ENCODE measurements at places on chromosomes 1 and 21.

GRCh38 chr21:14569868-14570267, 23.8 kb upstream of the SAMSN1 start:
- no peak for DNase-seq

DNA sequence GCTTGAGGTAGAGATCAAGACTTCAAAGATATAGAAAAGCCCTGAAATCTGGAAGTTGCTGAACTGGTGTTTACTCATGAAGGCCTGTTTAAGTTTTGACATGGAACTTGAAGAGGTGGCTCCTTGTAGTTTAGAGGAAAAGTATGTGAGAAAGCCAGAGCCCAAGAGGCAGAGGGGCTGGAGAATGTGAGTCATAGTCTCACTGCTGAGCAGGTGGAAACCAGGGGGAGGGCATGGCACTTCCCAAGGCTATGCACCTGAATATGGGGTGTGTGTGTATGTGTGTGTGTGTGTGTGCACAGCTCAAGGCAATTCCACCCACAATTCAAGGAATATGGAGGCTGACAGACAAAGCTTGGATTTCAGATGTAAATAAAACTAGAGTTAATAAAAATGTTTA, 46.8 kb upstream of the C1orf198 start:
- no peak for DNase-seq

DNA sequence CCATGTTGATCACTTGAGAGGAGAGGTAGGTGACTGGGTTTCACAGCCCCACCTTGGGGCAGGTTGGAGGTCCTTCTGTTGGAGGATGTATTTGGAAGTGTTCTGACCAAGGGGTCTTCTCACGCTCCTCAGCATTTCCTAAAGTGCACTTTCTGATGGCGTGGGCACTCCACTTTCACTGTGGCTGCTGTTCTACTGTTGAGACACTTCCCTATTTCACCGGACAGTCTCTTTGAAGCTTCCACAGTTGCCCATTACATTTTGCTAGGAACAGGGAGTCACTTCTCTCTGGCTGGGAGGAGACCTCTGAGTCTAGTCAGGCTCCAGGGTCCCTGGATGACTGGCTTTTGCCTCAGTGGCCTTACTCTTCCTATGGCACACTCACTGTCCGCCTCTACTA, 180.0 kb upstream of the LMO4 start:
- DNase-seq: no peak

DNA sequence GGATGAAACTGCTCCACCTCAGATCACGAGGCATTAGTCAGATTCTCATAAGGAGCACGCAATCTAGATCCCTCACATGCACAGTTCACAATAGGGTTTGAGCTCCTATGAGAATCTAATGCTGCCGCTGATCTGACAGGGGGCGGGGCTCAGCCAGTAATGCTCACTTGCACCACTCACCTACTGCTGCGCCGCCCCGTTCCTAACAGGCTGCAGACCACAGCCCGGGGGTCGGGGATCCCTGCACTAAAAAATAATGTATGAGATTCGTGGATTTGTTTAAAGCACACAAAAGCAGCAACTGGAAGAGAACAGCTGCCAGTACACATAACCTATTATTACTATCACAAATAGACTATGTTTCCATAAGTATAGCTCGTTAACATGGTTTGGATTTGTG, 72.9 kb downstream of the HLCS start:
- DNase-seq: no peak

DNA sequence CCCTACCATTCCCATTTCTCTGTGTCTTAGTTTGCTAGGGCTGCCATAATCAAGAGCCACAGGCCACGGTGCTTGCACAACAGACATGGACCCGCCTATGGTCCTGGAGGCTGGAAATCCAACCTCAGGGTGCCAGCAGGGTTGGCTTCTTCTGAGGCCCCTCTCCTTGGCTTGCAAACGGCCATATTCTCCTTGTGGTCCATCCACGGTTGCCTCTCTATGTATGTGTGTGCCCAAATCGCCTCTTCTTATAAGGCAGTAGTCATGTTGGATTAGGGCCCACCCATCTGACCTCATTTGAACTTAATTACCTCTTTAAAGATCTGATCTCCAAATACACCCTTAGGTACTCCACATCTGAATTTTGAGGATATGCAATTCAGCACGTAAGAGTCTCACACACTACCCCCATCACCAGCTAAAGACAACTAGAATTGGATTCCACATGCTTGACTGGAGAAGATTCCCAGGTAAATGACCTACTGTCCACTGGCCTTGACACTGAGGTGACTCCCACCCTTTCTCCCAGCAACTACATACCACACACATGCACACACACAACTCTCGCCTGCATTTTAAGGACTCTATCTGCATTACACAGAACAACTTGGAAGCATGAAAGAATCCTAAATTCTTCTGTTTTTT, 28.3 kb upstream of the TMEM51 start:
- no peak for DNase-seq

DNA sequence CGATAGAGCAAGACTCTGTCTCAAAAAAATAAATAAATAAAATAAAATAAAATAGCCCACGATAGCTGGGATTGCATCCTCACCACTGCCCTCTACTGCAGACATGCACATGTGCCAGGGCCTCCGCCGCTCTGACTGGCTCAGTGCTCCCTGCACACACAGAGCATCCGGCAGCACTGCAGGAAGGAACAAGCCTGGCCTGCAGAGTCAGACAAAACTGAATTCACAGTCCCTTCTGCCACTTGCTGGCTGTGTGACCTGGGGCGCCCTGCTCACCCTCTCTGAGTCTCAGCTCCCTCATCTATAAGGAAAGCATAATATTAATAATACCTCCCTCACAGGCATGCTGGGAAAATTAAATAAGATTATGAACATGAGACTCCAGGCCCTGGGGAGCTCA, 35.4 kb downstream of the CSMD2 start:
- no peak for DNase-seq

- no peak for DNase-seq
These were observed 306.4 kb upstream of the VAMP3 start for GRCh38 chr1:7464736-7465135.

DNA sequence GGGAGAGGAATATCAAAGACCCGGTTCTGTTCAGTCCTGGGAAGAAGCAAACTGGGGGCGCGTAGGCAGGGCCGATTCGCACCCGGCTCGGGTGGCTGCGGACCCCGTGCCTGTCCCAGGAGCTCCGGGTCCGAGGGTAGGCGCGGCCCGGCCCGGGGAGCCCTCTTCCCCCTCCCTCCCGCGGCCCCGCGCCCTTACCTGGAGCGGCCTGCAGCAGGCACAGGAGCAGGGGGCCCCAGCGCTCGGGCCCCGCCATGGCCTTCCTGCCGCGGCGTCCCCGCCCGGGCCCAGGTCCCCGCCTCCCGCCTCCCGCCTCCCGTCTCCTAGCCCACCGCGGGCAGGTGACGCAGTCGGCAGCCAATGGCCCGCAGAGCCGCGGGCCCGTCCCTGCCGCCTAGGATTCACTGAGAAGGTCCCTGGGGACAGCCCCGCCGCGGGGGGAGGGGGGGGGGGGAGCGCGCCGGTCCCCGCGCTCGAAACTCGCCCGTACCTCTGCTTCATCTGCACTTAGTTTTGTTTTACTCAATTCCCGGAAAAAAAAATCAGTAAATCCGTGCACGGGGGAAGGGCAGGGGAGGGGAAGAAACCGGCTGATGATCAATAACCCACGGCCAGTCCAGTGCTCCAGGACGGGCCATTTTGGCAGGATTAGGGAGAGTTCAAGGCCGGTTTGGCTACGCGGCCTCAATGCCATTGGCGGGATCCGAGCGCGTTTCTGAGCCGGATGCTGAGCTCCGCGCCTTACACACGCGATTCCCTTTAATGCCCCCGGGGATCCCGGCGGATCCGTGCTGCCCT, at the start of gene IFNLR1:
Gene IFNLR1, minus strand, starts transcription at position 297 of the 798 bp plus-strand sequence. Its CDS starts 41 bp downstream, at position 256.
- peak; percentile 71 for DNase-seq

DNA sequence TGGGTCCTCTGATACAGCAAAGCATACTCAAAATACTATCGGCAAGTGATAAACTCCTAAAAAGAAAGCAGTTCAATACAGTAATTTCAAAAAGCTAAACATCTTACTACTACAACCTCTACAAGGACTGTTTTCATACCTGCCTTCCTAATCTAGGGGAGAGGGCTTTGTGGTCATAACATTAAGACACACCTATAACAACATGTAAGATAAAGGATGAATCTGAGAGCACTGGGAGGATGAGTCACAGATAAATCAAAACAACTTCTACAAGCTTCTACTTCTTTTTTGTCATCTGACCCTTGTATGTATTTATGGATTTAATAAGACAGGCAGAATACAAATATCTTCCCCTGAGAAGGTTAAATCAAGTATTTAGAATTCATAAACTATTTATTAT, 40.0 kb downstream of the LTN1 start:
- DNase-seq: no peak

GRCh38 chr1:155038602-155039307, 5.1 kb downstream of the DCST1 start:
- no peak for DNase-seq

DNA sequence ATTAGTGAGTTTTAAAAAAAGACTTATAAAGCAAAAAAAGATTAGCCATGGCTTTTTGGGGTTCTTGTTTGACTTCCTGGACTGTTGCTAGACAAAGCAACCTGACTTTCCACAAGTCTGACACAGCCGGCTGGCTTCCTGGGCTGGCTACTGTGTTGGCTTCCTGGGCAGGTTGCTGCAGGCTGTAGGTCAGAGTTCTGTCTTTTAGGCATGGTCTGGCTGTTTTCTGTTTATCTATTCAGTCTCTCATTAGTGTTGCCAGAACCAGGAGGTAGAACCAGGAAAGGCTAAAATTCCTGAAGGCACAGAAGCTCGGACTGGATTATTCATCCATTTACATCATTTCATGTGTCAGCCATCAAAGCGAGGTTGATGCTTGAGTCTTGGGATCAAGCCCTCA, 88.6 kb upstream of the SLC35F3 start:
- no peak for DNase-seq

DNA sequence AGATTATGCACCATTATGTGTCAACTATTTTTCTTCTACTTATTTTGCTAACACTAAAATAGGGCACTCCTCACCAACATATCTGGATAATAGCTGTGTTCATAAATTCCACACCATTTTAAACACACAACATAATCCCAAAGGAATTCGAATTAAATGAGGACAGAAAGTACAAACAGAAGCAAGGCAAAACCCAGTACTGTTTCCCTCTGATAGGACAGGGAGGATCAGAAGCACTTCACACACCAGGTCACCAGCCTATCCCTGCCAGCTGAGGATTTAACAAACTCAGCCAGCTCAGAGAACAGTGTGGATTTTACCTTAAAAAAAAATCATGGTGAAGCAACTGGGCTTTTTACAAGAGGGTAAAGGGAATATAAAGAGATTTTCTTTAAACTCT, 20.0 kb downstream of the CRYZ start:
- no peak for DNase-seq

DNA sequence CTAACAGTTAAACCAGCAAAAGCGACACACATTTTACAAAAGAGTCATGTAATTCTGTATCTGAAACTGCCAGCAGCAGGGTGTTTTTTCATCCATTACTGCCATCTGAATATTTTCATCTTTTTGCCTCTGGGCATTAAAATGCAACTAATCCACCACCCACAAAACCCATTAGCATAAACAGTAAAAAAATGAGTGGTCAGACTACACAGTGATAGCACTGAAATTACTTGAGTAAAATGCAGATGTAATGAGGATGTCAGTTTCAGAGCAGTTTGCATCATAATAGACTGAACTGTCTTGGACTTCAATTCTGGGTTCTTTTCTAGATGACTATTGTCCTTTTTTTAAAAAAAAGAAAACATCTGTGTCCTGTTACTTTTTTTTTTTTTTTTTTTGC, 132.3 kb downstream of the GABPA start:
- no peak for DNase-seq

- DNase-seq: no peak
These were observed 61.2 kb downstream of the RGS4 start for GRCh38 chr1:163130225-163130856.

DNA sequence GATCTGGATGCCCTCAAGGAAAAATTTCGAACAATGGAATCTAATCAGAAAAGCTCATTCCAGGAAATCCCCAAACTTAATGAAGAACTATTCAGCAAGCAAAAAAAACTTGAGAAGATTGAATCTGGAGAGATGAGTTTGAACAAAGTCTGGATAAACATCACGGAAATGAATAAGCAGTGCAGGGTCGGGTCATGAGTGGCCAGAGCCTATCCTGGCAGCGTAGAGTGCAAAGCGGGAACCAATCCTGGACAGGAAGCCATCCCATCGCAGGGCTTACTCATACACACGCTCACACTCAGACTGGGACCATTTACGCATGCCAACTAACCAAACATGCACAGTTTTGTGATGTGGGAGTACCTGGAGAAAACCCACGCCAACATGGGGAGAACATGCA, 43.1 kb downstream of the ZMYM1 start:
- DNase-seq: no peak

DNA sequence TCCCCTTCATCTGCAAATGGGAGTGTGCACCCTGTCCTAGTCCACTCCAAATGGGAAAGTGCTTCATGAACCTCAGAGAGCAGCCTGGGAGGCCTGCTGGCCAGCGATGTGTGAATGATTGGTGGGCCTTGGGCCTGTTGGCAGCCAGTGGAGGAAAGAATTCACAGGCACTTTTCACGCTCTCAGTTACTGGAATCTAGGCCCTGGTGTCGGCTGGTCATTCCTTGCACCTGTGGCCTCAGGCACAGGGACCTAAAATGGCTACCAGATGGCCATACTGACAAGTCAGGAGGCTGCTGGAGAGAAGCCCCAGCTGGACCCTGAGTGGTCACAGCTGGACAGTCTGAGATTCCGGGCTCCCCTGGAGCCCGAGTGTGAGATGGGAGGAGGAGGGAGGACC, 18.4 kb upstream of the EDN2 start:
- no peak for DNase-seq
